ENCODE measurements at places on chromosomes 2 and 18.

- DNase-seq, result peak; percentile 4
Observed at GRCh38 chr18:70228536-70228935, 23.0 kb upstream of the RTTN start.

GRCh38 chr18:79556829-79557585 is 122.6 kb upstream of the CTDP1 start:
- DNase-seq, result no peak

- peak; percentile 56 for DNase-seq
Observed at GRCh38 chr2:181953881-181954537, 31.6 kb upstream of the PPP1R1C start.

- no peak for DNase-seq
Observed at GRCh38 chr2:222912117-222912516, 51.3 kb downstream of the ACSL3 start.

- DNase-seq, result no peak
Observed at GRCh38 chr2:238943338-238944067, 95.6 kb downstream of the TWIST2 start.

- DNase-seq, result no peak
Observed at GRCh38 chr2:159894145-159894838, 96.3 kb upstream of the CD302 start.

- no peak for DNase-seq
Observed at GRCh38 chr18:413233-413632, 87.3 kb downstream of the COLEC12 start.

- no peak for DNase-seq
Observed at GRCh38 chr2:118968042-118968441, 26.0 kb downstream of the MARCO start.

- peak; percentile 88 for DNase-seq
Observed at GRCh38 chr2:200786826-200787225, 24.9 kb upstream of the BZW1 start.

- DNase-seq, result no peak
Observed at GRCh38 chr2:236075802-236076201, 92.4 kb downstream of the GBX2 start.

- no peak for DNase-seq
Observed at GRCh38 chr2:127388423-127389164, 819 bp upstream of the MAP3K2 start.

GRCh38 chr2:111632661-111633060 is 251.3 kb downstream of the ANAPC1 start:
- DNase-seq, result no peak

DNA sequence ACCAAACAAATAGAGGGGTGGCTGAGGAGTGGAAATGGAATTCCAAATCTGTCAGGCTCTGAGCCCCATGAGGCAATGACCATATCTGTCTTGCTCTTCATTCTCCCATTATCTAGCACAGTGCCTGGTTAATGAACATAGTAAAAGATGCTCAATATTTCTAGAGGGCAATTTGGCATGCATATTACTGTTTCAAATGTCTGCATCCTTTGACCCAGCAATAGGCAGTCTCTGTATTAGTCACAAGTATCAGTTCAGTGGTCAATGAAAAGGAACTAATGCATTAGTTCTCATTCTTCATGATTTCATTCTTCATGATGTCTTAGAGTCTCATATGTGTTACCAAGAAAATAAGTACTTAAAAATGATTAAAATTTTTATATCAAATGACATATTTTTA is 28.4 kb upstream of the MALL start:
- no peak for DNase-seq

DNA sequence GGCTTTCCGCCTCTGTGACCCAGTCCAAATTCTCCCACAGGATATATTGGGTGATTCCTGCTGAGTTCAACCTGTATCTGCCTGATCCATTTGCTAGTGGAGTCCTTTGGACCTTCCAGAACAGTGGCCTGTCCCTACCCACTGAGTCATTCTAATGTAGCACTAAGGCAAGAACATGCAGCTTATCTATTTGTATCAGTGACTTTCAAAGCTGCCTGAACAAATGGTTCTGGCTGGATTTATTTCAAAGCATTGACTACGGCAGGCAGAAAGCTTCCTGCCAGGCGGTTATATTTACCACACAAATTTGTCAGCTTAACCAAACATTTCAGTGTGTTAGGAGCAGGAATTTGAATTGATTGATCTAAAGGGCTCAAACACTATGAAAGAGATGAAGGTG is 613.4 kb downstream of the DCC start:
- DNase-seq, result no peak

- DNase-seq, result no peak
Observed at GRCh38 chr2:188588235-188588634, 296.6 kb downstream of the GULP1 start.

DNA sequence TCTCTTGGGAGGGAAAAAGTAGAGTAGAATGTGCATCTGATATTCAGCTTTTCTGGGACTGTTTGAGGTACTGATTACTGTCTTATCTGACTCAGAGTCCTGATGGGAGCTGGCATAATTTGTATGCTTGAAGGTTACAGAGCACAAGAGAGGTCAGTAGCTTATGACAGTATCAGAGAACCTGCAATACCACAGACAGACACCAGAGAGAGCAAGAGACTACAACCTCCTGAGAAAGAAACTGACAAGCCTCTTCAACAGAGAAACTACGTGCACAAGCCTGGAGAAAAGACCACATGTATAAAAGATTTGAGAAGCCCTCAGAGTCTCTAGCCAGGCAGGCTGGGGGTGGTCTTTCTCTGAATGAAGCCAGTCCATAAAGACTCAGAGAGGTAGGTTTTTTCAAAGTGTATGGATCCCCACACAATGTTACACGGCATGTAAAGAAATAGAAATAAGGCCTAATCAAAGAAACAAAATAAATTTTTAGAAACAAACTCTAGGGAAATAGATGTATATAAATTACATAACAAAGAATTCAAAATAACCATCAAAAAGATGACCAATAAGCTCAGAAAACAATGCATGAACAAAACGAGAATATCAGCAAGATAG is 568.3 kb downstream of the LRRTM4 start:
- no peak for DNase-seq

Data from EL (cell line).